ENCODE measurements at places on chromosomes 4 and X. TPM values are rescaled to one million over a fixed set of nuclear protein-coding genes. Genes with fewer than 3 reads are reported as not detected.

GRCh38 chr4:101347267-101347556 lies at the start of gene PPP3CA:
PPP3CA (minus strand) TSS chr4:101347526.
- DNase-seq: no peak
- H3K4me1 ChIP-seq: peaks cover 4% of the 10 kb centered on the region
- H3K4me3 ChIP-seq: peak within 1 kb of the TSS; percentile 83
- H3K27ac ChIP-seq: peak within 1 kb of the TSS; percentile 99

Gene CFP
- 1.1 TPM for total RNA-seq

Gene CXorf65
- total RNA-seq: not detected

Gene BBS12
- 4.8 TPM for total RNA-seq

- no peaks in the 10 kb centered on the region for H3K27me3 ChIP-seq
- H3K4me1 ChIP-seq: no peaks in the 10 kb centered on the region
- H3K4me3 ChIP-seq: no peak overlapping the region
- no peak overlapping the region for H3K27ac ChIP-seq
- no peak for DNase-seq
- no peaks in the 10 kb centered on the region for H3K36me3 ChIP-seq
Measured at GRCh38 chr4:121551881-121552280, 144.9 kb downstream of the ANXA5 start.

Gene CWH43
- total RNA-seq: 18.2 TPM

Gene ATP7A
- 8.3 TPM for total RNA-seq

DNA sequence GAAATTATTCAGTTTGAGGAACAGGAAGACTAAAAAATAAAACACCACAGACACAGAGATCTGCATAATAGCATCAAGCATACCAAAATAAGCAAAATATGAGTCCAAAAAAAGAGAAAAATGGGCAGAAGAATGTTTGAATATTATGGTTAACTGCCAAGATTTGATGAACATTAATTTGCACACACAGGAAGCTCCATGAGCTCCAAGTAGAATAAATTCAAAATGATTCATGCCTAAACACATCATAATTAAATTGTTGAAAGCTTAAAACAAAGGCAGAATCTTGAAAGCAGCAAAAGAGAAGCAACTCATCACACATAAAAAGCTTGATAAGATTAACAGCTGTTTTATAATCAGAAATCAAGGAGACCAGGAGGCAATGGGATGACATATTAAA lies 156.6 kb upstream of the ARSJ start:
- no peak for DNase-seq
- no peak overlapping the region for H3K4me3 ChIP-seq
- no peaks in the 10 kb centered on the region for H3K4me1 ChIP-seq
- H3K27me3 ChIP-seq: no peaks in the 10 kb centered on the region

- H3K4me3 ChIP-seq: no peak overlapping the region
- H3K36me3 ChIP-seq: no peaks in the 10 kb centered on the region
- no peak overlapping the region for H3K27ac ChIP-seq
- DNase-seq: no peak
- H3K27me3 ChIP-seq: no peaks in the 10 kb centered on the region
Measured at GRCh38 chr4:128354205-128354821, 66.7 kb upstream of the PGRMC2 start.

- H3K27ac ChIP-seq: no peak overlapping the region
- H3K4me1 ChIP-seq: no peaks in the 10 kb centered on the region
- DNase-seq: no peak
- no peaks in the 10 kb centered on the region for H3K27me3 ChIP-seq
- no peaks in the 10 kb centered on the region for H3K36me3 ChIP-seq
- no peak overlapping the region for H3K4me3 ChIP-seq
Measured at GRCh38 chrX:126695375-126695896, 124.1 kb upstream of the PRR32 start.

Gene VCX
- not detected for total RNA-seq

Gene FMR1NB
- total RNA-seq: 0.25 TPM

DNA sequence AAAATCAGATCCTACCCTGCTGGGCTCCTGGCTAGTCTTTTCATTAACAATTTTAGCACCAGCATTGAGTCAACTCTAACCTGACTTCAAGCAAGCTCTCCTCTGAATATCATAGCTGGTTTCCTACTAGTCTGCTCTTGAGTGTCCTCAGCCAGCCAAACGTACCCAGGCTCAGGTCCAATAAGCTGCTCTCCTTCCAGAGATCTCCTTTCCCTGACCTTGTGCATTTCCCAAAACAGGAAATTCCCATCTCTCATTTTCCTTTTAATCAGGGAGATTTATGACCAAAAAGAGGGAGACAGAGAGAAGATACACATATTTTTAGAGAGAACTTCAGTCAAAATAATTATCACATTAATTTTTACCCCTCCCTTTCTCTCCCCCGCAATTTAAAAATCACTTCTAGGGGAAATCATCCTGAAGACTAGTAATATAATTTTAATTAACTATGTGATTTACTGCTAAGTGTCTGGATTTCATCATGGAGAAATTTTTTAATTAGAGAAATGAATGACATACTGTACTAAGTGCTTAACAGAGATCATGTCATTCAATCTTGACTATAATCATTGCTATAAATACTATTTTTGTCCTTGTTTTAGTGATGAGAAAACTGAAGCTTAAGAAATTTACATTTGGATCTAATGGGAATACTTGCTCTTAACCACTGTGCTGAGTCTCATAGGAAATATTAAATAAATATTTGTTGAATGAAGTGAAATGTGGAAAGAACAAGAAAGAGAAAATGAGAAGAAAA lies 421.7 kb upstream of the INTU start:
- no peak overlapping the region for H3K27ac ChIP-seq
- H3K36me3 ChIP-seq: no peaks in the 10 kb centered on the region
- no peak for DNase-seq

Gene ARMCX5
- total RNA-seq: 10.5 TPM

DNA sequence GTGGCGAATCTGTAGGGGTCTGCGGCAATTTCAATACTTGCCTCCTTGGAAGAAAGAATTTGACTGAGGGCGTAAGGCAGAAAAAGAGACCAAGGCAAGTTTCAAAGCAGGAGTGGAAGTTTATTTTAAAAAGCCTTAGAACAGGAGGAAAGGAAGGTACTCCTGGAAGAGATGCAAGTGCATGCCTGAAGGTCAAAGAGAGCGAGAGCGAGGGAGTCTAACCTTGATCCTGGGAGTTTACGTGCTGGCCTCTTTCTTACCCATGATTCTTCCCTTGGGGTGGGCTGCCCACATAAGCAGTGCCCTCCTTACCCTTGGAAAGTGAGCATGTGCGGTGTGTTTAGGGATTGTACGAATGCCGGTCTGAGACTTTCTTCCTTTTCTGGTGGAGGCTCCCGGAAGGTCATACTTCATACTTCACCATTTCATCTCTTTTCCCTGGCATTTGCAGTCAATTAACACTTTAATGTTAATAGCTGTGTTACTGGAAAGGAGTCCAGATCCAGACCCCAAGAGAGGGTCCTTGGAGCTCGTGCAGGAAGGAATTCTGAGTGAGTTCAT lies 40.0 kb downstream of the ARSD start:
- H3K4me1 ChIP-seq: no peaks in the 10 kb centered on the region
- DNase-seq: no peak
- no peaks in the 10 kb centered on the region for H3K27me3 ChIP-seq
- peak overlapping the region; percentile 5 for H3K27ac ChIP-seq
- peak overlapping the region; percentile 16 for H3K4me3 ChIP-seq

Gene TMSB15B
- 3.0 TPM for total RNA-seq

GRCh38 chr4:89259301-89260028 lies 48.1 kb downstream of the GPRIN3 start:
- no peak overlapping the region for H3K27ac ChIP-seq
- DNase-seq: no peak
- H3K27me3 ChIP-seq: no peaks in the 10 kb centered on the region

DNA sequence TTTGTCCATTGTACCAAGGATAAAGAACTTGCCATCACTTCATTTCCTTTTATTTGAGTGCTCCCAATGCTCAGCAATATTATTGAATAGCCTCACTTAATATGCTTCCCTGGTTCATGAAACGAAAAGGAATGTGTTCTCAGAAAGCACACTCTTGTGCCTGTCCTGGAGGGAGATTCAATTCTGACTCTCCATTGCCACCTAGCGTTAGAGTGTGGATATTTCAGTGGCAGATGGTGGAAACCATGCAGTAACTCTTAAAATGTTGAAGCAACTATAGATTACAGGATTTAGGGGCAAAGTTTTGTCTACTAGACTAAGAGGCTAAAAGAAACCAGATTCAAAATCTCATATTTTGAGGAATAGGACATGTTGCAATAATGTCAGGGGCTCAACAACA lies 36.0 kb downstream of the GAB3 start:
- DNase-seq: peak; percentile 52
- H3K4me3 ChIP-seq: no peak overlapping the region
- H3K4me1 ChIP-seq: no peaks in the 10 kb centered on the region
- no peaks in the 10 kb centered on the region for H3K36me3 ChIP-seq
- H3K27me3 ChIP-seq: no peaks in the 10 kb centered on the region
- H3K27ac ChIP-seq: no peak overlapping the region

GRCh38 chr4:92265021-92265420 lies 38.7 kb upstream of the GRID2 start:
- no peak overlapping the region for H3K4me3 ChIP-seq
- H3K27ac ChIP-seq: no peak overlapping the region
- no peaks in the 10 kb centered on the region for H3K4me1 ChIP-seq
- H3K36me3 ChIP-seq: no peaks in the 10 kb centered on the region

Gene MND1
- total RNA-seq: 4.8 TPM

DNA sequence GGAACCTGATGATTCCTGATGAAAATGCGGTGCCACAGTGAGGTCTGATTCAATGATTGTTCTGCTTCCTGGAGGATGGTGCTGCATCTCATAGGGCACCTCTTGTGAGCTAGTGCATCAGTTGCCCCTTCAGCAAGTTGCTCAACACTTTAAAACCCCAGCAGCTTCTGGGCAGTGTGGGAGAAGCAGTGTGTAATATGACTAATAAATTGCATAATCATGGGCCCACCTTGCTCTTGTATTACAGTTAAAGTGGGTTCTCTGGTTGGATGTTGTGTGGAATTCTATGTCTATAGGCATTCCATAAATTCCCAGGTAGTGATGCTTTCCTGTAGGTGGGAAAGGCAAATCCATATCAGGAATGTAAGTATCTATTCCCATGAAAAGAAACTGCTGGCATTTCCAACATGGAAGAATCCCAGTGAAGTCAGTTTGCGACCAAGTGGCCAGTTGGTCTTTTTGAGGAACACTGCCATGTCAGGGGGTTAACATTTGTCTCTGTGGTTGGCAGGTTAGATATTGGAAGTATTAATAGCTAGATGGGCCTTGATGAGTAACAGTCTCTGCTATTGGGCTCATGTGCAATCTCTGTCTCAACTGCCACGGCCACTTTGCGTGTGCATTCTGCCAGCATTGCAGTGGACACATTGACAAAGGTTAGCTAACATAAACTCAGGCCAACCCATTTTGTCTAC lies 121.1 kb upstream of the OTUD4 start:
- H3K36me3 ChIP-seq: no peaks in the 10 kb centered on the region
- no peaks in the 10 kb centered on the region for H3K4me1 ChIP-seq
- no peak overlapping the region for H3K4me3 ChIP-seq
- no peaks in the 10 kb centered on the region for H3K27me3 ChIP-seq

Gene BRS3
- not detected for total RNA-seq

GRCh38 chr4:41111791-41112190 lies 102.6 kb downstream of the APBB2 start:
- H3K27ac ChIP-seq: no peak overlapping the region
- no peaks in the 10 kb centered on the region for H3K27me3 ChIP-seq
- no peak overlapping the region for H3K4me3 ChIP-seq
- no peaks in the 10 kb centered on the region for H3K36me3 ChIP-seq

Gene CSN1S1
- total RNA-seq: not detected

DNA sequence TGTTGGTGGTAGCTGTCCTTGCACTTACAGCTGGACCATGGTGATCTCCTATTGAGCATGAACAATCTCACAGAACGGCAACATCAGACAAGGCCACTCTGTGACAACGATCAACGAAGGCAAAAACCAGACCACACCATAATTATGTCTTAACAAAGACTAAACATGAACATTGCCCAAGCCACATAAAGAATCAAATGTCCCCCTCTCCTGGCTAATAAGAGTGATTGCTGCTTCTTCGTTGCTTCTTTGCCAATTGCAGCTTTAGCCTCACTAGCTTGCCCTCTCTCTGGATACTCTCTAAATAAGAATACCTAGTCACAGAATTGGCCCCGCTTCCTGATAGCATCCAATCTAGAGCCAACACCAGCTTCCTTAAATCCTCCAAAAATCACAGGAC lies 41.5 kb upstream of the PGRMC1 start:
- no peaks in the 10 kb centered on the region for H3K36me3 ChIP-seq
- no peak overlapping the region for H3K27ac ChIP-seq
- no peak overlapping the region for H3K4me3 ChIP-seq
- H3K27me3 ChIP-seq: no peaks in the 10 kb centered on the region

DNA sequence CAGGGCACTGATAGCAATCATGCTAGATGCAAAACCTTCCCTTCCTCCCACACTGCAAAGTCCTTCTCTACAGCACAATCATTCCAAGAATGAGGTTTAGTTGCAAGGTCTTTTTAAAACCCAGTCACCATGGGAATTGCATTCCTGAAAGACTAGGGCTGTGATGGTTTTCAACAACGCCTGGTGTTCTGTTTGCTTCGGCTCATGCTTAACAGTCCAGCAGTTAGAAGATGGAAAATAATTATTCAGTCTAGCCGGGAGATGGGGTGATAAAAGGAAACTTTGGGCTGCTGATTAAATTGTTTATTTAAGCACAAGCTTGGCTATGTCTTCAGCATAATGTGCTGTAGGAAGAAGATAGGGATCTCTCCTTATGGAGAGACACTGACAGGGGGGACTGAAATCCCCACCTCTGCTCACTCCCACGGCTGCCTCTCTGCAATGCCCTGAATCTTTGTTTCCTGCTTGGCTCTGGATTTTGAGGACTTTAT lies 211.4 kb downstream of the MID1IP1 start:
- H3K36me3 ChIP-seq: no peaks in the 10 kb centered on the region
- H3K27me3 ChIP-seq: no peaks in the 10 kb centered on the region
- no peak overlapping the region for H3K4me3 ChIP-seq
- no peak for DNase-seq
- no peaks in the 10 kb centered on the region for H3K4me1 ChIP-seq
- H3K27ac ChIP-seq: peak overlapping the region; percentile 47

Gene ZBED1
- total RNA-seq: 44.6 TPM

Gene SSX2B
- total RNA-seq: not detected

DNA sequence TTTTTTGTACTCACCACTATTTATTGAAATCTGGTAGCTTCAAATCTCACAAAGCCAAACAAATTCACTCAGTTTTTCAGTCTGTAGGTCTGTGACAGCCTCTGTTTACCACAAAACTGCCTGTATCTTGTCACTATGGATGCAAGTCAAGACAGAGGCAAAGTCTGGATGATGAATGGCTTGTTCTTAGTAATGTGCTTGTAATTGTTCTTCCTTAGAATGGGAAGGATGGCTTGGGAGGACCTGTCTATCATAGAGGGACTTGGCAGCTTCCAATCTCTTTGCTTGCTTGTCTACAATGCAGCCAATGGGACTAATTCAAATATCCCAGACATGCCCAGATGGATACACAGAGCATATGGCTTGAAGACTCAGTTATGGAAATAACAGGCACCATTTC lies 141.2 kb upstream of the SCML1 start:
- no peaks in the 10 kb centered on the region for H3K36me3 ChIP-seq
- H3K27ac ChIP-seq: no peak overlapping the region

Gene CT45A8
- not detected for total RNA-seq

Measured in colonic mucosa (tissue), 4 donors.